ENCODE measurements at places on chromosomes 12 and 14.

DNA sequence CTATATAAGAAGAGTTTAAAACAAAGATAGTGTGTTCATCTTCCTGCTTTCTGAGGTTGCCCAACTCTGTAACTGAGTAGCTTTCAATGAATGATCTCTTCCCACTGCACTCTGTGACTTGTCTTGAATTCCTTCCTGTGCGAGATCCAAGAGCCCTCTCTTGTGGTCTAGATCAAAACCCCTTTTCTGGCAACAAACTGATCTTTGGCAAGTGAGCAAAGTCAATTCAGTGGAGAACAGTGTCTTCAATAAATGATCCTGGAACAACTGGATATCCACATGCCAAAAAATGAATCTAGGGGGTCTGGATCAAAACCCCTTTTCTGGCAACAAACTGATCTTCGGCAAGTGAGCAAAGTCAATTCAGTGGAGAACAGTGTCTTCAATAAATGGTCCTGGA is 8.5 kb downstream of the CFAP54 start:
- no peak for DNase-seq

DNA sequence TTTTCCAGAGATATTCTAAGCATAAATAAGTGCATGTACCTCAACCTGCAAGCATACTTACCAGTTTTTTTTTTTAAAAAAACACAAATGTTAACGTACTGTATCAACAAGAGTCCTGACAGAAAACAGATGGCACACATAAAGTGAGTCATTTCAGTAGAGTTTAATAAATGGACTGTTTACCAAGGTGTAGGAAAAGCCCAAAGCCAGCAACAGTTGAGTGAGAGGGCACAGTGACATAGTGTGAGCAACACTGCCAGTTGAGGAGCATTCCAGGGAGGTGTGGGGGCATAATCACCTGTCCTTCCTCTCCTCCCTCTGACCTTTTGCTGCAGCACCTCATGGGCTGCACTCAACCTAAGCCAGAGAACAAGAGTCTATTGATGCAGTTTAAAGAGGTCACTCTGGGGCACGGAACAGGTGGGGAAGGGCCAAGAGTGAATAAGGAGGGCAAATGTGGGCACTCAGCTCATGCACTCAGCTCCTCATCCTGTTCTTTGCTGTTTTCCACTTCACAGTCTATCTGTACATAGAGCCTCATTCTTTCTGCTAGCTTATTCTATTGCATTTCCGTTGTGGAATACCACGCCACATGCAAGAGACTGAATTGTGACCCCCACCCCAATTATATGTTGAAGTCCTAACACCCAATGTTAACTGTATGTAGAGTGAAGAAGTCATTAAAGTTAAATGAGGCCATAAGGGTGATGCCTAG is 29.3 kb downstream of the DHRS2 start:
- DNase-seq: no peak

GRCh38 chr12:93229494-93230325 is 148.0 kb upstream of the NUDT4 start:
- DNase-seq: no peak

- DNase-seq: no peak
These were observed 22.8 kb downstream of the C14orf132 start for GRCh38 chr14:96062010-96062409.

DNA sequence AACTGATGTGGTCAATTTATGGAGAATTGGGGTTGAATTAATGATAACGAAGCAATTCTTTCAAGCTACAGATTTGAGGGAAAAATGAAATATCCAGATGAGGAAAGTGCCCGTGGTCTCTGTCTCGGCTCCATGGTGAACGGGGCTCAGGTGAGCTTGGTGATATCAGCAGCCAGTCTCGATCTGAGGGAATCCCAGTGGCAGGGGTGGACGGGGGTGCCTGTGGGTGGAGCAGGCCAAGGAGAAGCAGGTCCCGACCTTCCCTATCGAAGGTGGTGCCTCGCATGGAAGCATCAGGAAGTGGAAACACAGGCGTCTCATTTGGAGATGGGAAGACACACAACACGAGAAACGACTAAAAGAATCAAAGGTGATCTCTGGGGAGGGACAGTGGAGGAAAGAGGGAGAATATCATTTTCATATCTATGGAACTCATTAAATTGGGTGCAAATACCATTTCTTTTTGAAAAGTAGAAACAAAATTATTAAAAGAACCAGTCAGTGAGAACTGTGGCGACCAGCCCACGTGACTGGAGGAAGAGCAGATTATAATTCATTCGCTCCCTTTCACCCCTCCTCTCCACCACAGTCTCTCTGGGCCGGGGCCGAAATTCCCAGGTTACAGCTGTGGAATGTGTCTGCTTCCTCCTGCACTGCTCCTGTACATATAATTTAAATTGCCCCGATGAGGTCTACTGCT is 354.3 kb upstream of the SFSWAP start:
- no peak for DNase-seq

- no peak for DNase-seq
These were observed 209.9 kb upstream of the NOS1 start for GRCh38 chr12:117571321-117571720.

DNA sequence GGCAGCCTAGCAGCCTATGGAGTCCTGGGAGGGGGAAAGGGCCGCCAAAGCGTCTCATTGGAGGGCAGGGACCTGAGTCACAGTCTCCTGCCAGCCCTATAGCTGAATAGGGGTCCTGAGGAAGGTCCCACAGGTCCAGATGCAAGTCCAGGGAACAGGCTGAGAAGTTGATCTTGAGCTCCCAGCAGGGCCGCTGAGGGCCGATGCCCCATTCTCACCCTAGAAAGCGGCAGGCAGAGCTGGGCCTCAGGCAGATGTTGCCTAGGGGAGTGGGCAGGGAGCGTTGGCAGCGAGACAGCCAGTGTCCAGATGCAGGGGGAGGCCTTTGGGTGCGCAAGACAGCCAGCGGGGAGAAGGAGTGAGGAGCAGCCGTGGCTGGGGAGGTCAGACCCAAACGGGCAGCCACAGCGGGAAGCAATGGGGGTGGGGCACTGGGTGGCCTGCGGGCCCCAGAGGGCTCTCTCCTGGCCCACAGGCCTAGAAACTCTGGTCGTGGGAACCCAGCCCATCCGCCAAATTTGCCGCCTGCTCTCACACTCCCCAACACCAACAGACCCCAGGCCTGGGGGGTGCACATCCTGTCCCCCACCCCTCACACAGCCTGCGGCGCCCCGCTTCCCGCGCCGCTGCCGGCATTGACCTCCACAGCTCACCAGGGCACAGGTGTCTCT is 1.1 kb downstream of the HDAC7 start:
- no peak for DNase-seq

DNA sequence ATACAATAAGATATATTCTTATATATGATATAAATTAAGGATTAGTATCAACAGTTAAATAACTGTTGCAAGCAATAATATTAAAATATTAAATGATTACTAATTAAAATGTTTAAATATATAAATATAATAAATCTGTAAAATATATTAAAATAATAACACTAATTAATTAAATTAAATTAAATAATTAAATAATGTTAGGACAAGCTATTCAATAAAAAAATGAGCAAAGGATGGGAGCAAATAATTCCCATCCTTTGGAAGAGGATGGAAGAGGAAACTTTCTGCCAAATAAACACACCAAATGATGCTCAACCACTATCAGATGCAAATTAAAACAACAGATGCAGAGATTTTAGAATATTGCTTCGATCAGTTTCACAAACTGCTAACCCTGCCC is 39.4 kb upstream of the BMP4 start:
- no peak for DNase-seq

- no peak for DNase-seq
These were observed 16.3 kb downstream of the C2CD5 start for GRCh38 chr12:22527999-22528398.

- no peak for DNase-seq
These were observed 16.3 kb downstream of the DUSP16 start for GRCh38 chr12:12546314-12546772.

DNA sequence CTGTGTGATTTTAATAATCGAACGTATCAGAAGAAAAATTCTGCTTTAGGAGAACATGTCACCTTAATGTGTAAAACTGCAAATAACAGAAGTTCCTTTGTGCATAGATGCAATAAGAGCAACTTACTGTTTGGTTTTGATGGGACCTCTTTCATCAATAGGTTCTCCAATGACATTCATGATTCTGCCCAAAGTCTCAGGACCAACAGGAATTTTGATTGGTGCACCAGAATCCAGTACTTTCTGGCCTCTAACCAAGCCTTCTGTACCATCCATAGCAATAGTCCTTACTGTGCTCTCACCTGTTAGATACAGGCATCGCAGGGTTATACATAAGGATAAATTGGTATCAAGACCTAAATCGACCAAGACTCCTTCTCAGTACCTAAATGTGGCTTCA is 1.1 kb downstream of the ATP5F1B start:
- DNase-seq: no peak

DNA sequence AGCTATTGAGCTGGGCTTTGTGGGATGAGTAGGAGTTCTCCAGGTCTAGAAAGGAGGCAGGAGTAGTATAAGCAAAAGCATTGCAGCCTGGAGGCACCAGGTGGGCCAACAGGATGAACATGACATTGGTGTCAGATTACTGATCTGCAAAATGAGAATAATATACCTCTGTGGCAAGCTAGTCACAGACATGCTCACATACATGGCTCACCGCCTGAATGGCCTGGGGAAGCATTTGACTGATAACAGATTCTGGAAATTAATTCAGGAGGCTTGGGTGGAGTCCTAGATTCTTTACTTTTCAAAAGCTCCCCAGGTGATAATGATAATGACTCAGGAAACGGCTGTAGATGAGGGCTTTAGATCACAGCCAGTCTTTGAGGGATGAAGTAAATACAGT is 709 bp downstream of the TCL1B start:
- no peak for DNase-seq

- peak; percentile 75 for DNase-seq
These were observed 68.2 kb upstream of the ETV6 start for GRCh38 chr12:11581179-11581755.

GRCh38 chr12:85277191-85277590 is 2.8 kb upstream of the ALX1 start:
- no peak for DNase-seq

DNA sequence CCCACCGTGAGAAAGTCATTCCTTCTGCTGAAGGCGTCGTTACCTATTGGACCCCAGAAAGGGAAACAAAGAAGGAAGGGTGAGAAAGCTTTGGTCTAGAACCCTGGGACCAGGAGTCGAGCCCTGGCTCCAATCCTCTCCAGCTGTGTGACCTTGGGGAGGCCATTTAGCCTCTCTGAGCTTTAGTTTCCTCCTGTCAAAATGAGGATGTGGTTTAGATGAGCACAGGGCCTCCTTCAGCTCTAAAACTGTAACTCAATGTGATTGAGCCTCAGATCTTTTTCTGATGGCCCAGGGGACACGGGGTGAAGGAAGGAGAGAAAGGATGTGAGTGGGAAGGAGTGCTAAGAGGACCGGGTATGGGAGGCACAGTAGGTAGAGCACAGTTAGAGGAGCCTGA is 7.7 kb downstream of the JDP2 start:
- DNase-seq: no peak

DNA sequence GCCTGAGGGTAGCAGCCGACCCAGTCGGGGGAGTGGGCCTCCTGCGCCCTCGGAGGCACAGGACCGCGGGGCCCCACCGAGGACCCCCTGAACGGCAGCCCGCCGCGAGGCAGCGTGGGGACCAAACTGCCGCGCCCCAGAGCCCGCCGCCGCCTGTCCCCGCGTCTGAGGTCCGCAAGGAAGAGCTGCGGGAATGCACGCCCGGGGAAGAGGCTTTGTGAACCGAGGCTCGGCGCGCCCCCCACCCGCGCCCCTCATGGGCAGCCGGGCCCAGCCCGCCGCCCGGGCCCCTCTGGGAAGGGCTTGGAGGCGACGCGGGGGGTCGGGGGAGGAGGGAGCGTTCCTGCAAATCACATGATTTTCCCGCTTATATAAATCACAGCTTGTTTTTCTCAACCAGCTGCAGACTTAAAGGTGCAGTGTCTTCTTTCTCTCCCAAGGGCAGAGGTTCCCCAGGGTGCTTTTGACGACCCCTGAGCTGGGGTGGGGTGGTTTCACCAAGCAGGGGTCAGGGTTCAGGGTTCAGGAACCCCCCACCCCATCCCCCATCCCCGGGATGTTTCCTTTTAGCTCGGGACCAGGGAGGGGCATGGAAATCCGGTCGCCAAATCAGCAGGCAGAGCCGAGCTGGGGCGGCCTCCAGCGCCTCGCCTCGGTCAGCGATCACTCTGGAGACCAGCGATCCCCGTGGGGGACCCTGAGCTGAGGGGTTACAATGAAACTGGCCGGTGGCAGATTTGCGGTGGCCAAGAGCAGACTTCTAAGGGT is 44.7 kb upstream of the ATP23 start:
- no peak for DNase-seq

- DNase-seq: no peak
These were observed 134.6 kb upstream of the EVL start for GRCh38 chr14:99930420-99931274.

All from KBM-7 (cell line).